ENCODE measurements at places on chromosomes 3 and 15.

GRCh38 chr3:190291994-190292584 lies 30.2 kb downstream of the CLDN1 start:
- no peak for DNase-seq

GRCh38 chr3:3699407-3699806 lies 99.8 kb upstream of the LRRN1 start:
- DNase-seq, result no peak

DNA sequence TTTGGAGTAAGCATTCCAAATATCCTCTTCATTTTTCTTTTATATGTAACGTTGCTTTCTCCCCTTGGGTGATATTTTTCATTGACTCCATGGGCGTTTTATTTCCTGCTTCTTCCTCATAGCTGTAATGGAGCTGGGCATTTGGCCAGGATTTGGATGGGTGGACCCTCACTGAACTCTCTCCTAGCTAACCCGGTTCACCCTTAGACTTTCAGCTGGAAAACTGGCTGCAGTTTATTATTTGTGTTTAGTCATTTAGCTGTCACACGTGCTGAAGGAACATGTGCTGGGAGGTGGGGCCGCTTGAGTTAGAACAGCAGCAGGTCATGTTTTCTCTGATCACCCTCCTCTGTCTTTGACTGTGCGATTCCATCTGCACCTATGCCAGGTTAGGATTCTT lies 407.6 kb downstream of the ZIC1 start:
- DNase-seq, result no peak

GRCh38 chr3:194206320-194206719 lies 70.4 kb downstream of the HES1 start:
- DNase-seq, result no peak
